ENCODE measurements at places on chromosomes 13 and 19.

- DNase-seq = no peak
Observed at GRCh38 chr13:95787356-95788099, 110.6 kb downstream of the DNAJC3 start.

- no peak for DNase-seq
Observed at GRCh38 chr19:40717880-40718773, 1.2 kb downstream of the ITPKC start.

- no peak for DNase-seq
Observed at GRCh38 chr13:73695325-73695724, 438.9 kb downstream of the KLF12 start.

- DNase-seq = peak; percentile 29
Observed at GRCh38 chr13:30119476-30119875, 187.9 kb downstream of the KATNAL1 start.

DNA sequence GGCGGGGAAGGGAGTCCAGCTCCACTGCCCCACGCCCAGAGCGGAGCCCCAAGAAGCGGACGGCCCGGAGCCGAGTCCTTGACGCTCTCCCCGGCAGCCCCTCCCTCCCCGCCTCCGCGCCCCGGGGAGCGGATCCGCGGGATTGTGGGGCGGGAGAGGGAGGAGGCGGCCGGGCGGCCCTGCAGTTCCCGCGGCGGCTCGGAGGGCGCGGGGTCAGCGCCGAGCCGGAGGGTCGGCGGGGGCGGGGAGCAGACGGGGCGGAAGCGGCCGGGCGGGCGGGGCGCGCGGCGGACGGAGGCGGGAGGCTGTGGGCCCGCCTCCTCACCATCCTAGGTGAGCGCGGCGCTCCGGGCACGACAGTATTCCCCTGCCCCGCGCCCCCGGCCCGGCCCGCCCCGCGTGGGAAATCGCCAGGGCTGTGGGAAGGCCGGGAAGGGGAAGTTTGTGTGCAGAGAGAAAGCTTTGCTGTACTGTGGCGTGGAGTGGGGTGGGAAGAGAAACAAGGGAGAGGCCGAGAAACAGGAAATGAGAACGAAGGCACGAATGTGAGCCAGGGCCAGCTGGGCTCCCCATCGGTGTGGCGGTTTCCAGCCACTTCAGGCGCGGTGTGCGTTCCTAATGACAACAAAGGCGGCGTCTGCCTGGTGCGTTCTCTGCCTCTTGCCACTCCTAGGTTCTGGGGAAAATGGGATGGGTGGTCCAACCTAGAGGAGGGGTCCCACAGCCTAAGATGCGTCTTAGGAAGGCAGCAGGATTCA, 1.3 kb upstream of the KLF12 start:
- DNase-seq = peak; percentile 36

DNA sequence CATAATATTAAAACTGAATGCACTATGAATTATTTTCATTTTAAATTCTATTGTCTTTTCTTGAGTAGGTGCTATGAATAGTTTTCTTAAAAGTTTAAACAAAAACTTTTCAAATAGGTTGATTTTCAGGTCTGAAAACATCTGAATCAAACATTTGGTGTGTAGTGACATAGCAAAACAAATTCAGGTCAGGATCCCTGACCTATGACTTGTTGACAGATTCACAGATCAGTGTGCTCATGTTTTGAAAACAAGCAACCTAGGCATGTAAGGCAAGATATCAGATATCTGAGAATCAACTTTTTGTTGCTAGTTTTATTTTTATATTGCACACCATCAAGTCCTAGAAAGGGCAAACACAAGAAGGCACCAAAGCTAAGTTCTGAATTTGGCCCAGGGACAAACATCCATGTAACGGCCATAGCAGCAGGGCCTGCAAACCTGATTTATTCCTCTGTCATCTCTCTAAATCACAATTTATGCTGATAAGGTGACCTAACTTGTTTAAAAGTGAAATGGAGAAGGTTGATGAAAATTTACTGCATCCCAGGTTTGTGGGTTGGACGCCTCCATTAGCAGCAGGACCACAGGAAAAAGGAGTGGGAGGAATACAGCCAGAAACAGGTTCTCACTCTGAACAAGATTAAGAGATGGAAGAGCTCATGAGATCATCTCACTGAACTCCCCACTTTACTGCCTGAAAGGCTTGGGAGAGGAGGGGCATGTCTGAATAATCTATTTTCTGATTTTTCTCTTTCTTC, 337.7 kb downstream of the KCNRG start:
- no peak for DNase-seq

DNA sequence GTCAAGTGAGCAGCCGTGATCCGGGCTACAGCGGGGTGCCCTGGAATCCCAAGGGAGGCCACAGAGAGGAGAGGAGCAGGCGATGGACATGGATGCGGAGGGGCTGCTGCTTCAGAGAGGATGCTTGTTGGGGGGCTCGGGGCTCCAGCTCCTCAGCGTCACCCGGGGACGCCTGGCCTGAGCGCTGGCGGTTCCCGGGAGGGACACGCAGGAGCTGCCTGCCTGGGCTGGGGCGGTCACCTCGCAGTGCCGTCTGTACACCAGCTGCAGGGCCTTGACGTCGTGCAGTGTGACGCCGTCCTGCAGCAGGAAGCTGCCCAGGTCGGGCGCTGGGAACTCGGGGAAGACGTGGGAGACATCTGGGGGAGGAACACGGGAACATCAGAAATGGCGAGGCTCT, 29.9 kb upstream of the RANBP3 start:
- DNase-seq = no peak

- peak; percentile 16 for DNase-seq
Observed at GRCh38 chr13:22064854-22065620, 394.2 kb downstream of the FGF9 start.

GRCh38 chr13:111409413-111409812, 89.0 kb downstream of the TEX29 start:
- no peak for DNase-seq

DNA sequence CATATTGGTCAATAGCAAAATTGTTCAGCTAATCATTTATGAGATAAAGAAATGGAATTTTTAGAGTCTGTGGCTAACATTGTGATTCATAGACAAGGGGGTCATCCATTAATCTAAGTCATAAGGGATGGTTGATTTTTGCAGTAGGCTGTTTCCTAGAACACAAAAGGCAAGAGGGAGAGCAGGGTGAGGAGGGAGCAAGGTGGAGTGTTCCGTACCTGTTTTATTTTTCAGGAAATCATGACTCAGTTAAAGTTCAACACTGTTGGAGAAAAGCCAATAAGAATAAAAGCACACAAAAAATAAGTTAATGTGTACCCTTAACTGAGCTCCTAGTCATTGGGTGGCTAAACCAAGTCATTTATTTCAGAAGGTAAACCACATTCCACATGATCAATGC, 512.4 kb upstream of the ATXN8OS start:
- no peak for DNase-seq

Measured in CD4-positive, alpha-beta T cell treated with Interferon alpha-2 for 1 hour (primary cell).